ENCODE measurements at places on chromosomes 12 and 14.
A peak's percentile ranks its signal among the peaks of the same experiment; 100 is the strongest.

- DNase-seq = no peak
Observed at GRCh38 chr12:120720234-120720986, 5.2 kb upstream of the ACADS start.

- no peak for DNase-seq
Observed at GRCh38 chr12:68007033-68007432, 17.8 kb downstream of the IFNG-AS1 start.

DNA sequence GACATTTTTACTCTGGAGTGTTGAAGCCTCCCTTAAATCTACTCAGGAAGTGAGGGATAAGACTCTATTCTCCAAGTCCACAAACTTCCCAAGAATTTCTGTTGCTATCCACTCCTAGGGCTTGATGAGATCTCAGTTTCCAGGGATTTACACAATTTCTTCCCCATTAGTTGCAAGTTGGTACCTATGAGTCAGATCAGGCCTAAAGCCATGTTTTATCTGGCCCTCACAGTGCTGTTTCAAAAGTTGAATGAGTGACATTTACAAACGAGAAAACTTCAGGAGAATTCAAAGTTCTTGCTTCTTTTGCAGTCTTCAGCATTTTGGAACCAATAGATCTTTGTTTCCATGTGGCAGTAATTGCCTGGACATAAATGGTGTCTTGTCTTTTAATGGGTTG, 156.4 kb upstream of the SYT10 start:
- no peak for DNase-seq

DNA sequence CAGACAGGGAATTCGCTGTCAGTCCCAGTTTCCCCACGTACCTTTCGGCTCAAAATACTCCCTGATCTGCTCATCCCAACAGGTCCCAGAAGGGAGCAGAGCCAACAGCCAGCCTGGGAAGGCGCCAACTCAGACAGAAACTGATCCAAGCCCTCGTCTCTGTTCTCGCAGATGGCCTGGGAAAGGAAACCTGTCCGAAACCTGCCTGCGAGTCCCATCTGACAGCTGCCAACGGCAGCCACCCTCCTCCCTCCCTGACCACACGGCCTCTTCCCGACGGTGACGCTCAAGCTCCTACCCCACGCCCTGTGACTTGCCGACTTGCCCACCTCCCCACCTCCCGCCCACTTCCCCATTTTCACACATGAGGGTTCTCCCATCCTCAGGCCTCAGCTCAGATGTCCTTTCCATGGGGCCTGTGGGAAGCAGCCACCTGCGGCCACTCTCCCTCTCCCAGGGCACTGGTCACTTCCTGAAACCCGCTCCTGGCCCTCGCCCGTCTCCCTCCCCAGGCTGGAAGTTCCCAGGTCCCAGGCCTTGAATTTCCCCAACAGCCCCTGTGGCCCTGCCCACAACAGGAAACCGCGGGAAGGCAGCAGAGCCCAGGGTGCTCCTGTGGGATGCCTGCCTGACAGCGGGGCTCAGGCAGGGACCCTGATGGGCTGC, 60.9 kb upstream of the FBRSL1 start:
- no peak for DNase-seq

- DNase-seq = no peak
Observed at GRCh38 chr12:56931474-56931978, 2.7 kb downstream of the SDR9C7 start.

- peak; percentile 98 for DNase-seq
Observed at GRCh38 chr12:86256163-86256562, at the start of gene MGAT4C. Gene MGAT4C, minus strand, starts transcription at chr12:86256391.

DNA sequence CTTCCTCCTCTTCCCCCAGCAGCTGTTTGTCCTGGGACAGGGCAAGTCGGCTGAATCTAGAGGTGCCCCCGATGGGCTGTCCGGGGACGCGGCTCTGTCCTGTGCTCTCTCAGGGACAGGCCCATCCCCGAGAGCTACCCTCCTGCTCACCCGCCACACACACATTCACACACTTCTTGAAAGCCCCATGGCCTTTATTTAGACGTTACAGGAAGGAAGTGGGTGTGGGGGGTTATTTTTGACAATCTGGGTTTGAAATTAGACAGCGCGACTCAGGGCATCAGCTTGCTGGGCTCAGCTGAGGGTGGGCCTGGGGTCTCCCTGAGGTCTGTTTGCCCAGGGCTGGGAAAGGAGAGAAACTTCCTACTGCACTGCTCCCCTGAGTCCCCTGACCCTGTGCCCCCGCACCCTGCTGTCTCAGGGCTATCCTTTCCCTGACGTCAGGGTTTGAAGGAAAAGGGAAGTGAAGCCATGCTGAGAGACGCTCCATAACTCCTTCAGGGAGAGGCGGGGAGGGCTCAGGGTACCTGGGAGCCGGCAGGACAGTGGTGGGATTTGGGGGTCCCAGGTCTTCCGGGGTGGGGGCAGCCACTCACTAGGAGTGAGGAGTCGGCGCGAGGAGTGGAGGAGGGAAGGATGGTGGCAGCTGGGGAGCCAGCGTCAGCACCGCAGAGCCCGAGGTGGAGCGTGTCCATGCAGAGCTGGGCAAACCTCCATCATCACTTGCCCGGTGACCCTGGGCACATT, 8.1 kb downstream of the PTPN6 start:
- DNase-seq = no peak

DNA sequence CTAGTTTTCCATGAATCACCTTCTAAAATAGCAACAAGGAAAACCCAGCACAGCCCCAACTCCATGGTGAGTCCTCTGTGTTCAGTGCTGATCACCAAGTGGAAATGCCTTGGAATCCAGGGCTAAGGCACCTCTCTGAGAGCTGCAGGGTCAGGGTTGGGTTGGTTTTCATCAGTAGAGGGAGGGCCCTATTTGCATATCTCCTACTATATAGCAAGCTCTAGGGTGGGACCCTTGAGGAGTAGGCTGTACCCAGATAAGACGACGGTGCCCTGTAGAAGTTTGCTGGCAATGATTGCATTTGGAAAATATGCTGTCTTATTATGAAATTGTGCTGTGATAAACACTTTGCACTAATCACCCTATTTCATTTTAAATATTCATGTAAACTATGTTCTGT, 1011.8 kb downstream of the TMEM121 start:
- no peak for DNase-seq

GRCh38 chr12:9587987-9588600, 19.6 kb downstream of the KLRB1 start:
- no peak for DNase-seq

- no peak for DNase-seq
Observed at GRCh38 chr12:100842156-100842555, 47.6 kb downstream of the ANO4 start.

DNA sequence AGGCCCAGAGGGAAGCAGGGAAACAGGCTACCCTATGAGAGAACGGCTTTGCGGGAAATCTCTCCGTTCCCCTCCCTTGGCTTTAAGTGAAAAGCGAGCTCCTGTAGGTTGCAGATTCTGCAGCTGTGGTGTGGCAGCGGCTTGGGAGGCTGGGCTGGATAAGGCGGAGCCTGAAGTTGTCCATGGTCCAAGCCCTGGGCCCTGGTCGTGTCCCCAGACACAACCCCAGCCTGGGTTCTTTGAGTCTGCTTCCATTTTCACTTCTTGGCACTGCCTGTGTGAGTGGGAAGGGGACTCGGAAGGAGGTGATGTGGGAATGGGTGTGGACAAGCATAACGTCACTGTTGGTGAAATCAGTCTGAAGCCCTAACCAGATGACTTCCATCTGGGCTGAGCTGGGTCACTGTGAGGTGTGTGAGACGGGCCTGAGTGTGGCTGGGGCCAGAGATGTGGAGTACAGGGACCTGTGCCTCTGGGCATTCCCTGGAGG, 43.0 kb upstream of the CTDSP2 start:
- DNase-seq = peak; percentile 29

DNA sequence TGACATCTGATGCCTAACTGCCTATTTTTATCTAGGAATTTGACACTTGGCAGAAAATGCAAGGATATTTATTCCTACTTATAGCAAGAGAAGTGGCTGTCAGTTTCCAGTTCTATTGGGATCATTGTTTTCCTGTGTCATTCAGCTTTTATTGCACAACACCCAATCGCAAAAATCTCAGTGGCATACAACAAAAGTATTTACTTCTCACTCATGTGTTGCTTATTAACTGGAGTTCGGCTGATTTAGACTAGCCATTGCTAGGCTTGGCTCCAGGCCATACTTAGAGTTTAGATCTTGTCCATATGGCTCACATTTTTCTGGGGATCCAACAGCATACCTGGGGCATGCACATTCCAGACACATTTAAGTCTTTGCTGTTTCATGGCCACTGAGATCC, 218.6 kb upstream of the SYT1 start:
- no peak for DNase-seq

GRCh38 chr12:101567918-101568317, 26.9 kb upstream of the MYBPC1 start:
- DNase-seq = no peak

- DNase-seq = no peak
Observed at GRCh38 chr14:26282578-26282977, 315.3 kb downstream of the NOVA1 start.

- no peak for DNase-seq
Observed at GRCh38 chr12:22105542-22105941, 59.5 kb downstream of the CMAS start.

GRCh38 chr12:3543826-3544225, 52.8 kb downstream of the PRMT8 start:
- DNase-seq = no peak

DNA sequence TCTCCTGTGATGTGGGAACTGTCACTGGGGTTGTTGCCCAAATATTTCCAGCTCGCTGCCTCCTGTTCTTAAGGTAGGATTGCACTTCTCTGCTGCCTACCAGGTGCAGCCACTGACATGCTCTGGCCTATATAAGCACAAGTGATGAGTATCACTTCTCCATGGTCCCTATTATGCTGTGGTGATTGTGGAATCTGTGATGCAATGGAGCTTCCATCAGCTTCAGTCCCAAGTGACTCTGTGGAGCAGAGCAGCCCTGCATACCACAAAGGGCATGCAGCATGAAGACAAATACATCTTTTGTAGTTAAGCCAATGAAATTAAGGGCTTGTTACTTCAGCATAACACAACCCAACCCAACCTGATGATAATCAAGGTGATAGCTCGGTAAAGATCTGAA, 43.5 kb downstream of the CKAP4 start:
- no peak for DNase-seq

DNA sequence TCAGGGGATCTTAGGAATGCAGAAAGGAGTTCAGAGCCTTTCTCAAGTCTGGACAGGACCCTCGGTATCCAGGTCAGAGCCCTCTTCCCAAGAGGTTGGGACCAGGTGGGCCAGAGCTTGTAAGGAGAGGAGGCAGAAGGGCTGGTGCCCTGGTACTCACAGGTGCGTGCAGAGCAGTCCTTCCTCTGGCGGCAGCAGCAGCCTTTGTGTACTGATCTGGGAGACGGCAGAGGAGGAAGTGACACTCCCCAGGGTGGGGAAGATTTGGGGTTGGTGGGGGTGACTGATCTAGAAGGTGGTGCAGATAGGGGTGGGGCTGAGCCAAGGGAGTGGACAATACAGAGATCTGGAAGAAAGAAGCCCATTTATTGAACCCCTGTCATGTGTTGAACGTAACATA, at the start of gene ITGB7:
TSS of gene ITGB7 (minus strand) at position 210 of the 400 bp plus-strand sequence. CDS start 6,808 bp downstream, outside the sequence.
- no peak for DNase-seq

DNA sequence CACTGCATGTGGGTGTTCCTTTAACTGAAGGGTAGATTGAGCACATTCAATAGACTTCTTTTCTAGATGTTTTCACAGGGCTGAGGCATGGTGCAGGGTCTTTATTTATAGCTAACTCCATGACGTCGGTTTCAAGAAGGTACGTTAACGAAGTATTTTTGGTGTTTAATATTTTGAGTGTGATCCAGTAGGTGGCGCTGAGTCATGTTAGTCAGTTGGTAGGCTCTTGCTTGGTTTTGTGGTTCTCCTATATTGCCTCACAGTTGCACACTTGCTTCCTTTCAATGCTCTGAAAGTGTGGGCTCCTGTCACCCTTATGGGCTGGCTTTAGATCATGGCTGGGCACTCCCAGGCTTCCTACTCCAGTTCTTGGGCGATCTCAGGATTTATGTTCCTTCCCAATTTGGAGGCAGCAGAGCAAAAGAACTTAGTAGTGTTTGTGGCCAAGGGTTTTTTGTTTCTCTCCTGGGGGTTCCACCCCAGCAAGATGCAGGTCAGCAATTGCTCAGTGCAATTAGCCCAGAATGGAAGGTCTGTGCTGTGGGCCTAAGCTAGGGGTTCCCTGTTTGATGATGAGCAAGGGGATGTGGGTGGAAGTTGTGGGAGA, 471.6 kb upstream of the FOXG1 start:
- DNase-seq = peak; percentile 22

- DNase-seq = no peak
Observed at GRCh38 chr12:62737615-62738014, 197.3 kb downstream of the PPM1H start.

DNA sequence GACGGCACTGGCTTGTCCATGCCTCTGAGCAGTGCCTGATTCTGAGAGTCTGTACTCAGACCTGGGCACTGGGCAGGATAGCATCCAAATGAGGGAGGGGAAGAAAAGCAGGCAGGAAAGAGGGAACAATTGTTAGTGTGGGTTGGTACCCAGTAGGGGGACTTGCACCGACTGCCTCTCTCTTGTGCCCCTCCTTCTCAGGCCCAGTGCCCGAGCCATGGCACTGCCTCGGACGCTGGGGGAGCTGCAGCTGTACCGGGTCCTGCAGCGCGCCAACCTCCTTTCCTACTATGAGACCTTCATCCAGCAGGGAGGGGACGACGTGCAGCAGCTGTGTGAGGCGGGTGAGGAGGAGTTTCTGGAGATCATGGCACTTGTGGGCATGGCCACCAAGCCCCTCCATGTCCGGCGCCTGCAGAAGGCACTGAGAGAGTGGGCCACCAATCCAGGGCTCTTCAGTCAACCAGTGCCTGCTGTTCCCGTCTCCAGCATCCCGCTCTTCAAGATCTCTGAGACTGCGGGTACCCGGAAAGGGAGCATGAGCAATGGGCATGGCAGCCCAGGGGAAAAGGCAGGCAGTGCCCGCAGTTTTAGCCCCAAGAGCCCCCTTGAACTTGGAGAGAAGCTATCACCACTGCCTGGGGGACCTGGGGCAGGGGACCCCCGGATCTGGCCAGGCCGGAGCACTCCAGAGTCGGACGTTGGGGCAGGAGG, 2.2 kb downstream of the NAB2 start:
- DNase-seq = no peak

- DNase-seq = peak; percentile 84
Observed at GRCh38 chr12:3315201-3315661, 175.8 kb upstream of the PRMT8 start.

GRCh38 chr14:37197421-37198272, at the start of gene MIPOL1:
Gene MIPOL1, plus strand, starts transcription at chr14:37197937. Its CDS starts 49,952 bp downstream, at chr14:37247889.
- DNase-seq = peak; percentile 82

DNA sequence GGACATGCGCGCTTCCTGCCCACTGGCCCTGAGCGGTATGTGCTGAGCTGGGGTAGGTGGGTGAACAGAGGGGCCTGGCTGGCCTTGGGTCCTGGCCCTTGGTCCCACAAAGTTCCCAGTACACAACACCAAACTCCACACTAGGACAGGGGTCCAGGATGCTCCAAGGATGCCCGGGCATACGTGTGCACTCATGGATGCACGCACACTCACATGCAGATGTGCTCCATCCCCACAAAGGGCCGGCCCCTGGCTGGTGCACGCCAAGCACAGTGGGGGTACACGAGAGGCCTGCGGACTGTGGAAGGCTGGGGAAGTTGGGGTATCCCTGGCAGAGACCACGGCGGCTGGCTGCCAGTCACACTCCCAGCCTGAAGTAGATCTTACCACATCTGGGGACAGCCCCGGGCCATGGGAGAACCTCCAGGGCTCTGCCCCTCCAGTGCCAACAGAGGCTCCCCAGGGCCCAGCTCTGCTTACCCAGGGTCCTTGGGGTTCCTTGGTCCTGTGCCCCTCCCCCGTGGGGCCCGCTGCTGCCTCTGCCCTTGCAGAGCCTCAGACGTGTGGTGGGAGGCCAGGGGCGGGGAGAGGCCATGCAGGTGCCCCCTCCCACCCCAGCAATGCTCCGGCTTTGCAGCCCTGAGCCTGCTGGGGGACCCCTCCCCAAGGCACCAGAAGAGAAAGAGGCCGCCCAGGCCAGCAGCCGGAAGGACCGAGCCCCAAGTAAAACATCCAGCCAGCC, 24.0 kb upstream of the NUDT14 start:
- no peak for DNase-seq

Measured in NCI-H2081 (cell line).